D721Med (cell line): ENCODE measurements at places on chromosomes 11 and 22.
A peak's percentile ranks its signal among the peaks of the same experiment; 100 is the strongest.

- DNase-seq = peak; percentile 78
Observed at GRCh38 chr22:17773606-17774205, 563 bp downstream of the BID start.

DNA sequence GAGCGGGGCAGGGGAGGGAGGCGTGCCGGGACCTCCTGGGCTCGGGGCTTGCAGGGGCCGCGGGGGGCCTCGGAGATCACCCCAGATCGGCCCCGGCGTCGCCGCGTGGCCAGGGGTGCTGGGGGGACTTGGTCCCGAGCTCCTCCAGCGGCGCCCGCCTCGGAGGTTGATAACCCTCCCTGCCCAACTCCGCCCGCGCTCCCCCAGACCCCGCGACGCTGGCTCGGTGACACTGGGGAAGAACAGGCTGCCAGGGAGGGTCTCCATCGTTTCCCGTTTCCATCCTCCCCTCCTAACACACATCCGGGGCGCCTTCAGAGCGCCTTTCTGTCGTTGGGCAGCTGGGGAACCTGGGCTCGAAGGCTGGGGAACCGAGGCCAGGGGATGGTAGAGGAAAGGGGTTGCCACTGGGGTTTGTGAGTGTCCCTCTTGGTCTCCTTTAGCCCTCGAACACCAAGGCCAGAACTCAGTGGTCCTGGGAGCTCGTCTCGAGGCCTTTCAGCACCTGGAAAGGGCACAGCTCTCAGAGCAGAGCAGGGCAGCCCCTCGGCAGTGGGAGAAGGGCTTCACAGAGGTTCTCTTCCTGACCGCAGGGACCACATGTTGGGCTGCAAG is 431 bp downstream of the SLC37A2 start:
- no peak for DNase-seq

DNA sequence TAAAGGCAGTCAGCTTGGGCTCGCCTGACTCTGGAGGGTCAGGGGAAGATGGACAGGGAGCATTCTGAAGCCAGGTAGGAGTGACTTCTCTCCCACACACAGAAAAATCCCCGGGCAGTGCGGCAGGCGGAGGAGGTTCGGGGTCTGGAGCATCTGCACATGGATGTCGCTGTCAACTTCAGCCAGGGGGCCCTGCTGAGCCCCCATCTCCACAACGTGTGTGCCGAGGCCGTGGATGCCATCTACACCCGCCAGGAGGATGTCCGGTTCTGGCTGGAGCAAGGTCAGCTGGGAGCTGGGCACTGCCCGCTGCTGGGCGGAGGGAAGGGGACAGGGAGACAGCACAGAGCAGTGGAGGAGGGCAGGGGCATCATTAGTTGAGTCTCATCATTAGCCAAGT is 13.2 kb upstream of the POU2F3 start:
- no peak for DNase-seq

GRCh38 chr11:114713756-114714155 is 35.4 kb downstream of the NXPE2 start:
- no peak for DNase-seq

DNA sequence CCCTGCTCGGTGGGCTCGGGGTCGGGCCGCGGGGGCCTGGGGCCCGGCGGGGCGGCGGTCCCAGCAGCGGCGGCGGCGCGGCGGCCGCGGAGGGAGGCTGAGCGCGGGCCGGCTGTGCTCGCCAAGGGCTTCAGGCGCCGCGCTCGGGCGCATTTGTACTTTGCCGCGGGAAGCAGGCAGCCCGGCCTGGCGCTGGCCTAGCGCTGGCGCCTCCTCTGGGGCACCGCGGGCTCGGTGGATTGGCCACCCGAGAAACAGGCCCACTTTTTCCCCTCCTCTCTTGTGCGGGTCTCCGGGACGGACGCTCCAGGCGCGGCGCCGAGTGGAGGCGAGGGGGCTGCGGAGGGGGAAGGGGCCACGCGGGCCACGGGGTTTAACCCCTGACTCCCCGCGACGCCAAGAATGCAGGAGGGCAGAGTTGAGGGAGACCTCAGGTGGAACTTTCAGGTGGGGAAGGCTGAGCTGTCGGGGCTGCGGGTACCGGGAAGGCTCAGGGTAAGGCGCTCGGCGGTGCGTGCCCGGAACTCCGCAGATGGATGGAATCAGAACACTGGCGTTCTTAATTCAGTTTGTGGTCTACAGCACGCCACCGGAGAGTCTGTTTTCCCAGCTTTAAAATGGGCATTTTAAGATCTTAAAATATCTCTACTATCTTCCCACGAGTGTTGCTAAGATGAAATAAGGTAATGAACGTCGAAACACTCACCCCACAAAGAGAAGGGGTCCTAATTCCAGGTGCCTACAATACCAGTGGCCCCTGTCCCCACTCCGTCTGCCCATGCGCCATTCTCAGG is at the start of gene CHRDL2:
Gene CHRDL2 (minus strand): TSS at position 126 of the 794 bp plus-strand sequence. CDS start 538 bp downstream, outside the sequence.
- no peak for DNase-seq

GRCh38 chr11:15863411-15863810 is 492.9 kb downstream of the SOX6 start:
- no peak for DNase-seq

- DNase-seq = no peak
Observed at GRCh38 chr11:28223994-28224393, 115.8 kb downstream of the METTL15 start.

DNA sequence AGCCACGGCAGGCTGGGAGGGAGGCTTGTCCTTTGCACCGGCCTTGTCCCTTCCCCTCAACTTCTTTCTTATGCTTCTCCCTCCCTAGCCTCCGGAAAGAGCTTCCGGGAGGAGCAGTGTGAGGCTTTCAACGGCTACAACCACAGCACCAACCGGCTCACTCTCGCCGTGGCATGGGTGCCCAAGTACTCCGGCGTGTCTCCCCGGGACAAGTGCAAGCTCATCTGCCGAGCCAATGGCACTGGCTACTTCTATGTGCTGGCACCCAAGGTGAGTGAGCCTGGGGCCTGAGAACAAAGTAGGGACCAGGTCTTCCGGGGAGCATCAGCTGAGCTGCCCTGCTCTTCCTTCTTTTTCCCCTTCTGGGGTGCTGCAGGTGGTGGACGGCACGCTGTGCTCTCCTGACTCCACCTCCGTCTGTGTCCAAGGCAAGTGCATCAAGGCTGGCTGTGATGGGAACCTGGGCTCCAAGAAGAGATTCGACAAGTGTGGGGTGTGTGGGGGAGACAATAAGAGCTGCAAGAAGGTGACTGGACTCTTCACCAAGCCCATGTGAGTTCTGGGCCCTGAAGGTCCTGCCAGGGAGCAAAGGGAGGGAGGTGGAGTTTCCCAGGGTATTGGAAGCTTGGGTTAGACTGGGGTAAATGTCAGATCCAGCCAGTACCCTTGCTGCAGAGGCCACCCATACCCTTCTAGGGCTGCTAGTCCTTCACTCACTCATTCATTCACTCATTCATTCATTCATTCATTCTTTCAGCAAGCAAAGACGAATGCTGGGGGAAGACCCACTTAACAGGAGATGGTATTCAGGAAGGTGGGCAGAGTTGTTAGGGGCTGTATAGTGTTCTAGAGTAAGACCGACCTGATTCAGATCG is 22.6 kb downstream of the ADAMTS15 start:
- DNase-seq = no peak

DNA sequence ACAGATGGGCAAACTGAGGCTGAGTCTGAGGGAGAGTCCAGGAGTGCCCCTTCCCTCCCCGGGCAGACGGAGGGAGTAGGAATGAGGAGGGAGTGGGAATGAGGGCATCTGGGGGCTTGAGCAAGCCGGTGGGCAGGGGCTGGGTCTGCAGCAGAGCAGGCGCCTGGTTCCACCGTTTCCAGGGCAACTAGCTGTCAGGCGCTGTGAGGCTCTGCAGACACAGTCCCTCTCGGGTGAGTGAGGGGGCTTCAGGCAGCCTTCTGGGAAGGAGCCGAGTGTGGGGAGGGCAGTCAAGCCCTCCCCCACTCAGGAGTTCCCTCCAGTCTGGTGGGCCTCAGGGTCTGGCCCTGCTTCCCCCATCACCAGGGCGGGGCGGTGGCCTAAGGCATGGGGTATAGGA is 19.0 kb downstream of the TMEM258 start:
- no peak for DNase-seq

DNA sequence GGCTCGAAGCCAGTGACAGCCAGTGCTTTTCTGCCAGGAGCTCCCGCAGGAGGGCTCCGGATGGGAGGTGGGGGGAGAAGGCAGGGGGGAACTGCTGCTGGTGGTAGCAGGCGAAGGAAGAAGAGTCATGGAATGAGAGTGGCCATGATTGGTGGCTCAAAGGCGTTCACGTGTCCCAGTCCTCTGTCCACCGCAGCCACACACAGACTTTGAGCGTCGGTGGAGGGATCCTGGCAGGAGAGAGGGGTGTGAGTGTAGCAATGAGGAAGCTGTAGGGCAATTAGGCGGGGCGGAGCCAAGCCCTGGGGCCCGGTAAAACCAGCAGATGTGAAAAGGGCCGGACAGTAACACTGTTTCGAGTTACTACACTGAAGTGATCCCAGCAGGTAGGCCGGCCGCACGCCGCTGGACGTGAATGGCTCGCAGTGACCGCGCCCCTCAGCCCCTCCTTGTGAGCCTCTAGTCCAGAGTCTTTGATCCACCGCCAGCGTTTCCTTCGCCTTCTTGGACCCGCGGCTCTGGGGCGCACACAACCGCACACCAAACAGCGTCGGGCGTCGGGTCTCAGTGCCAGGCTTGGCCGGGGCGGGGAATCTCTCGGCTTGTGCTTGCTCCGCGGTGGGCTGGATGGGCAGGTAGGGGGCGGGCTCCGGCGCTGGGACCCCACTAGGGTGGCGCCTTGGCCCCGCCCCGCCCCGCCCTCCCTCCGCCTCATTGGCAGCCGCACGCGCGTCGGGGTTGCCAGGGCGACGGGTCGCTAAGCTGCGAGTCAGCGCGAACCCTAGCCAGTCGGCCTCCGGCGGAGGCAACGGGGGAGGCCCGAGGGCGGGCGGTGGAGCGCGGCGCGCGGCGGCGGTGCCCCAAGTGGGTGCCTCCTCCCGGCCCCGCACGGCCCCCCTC is at the start of gene LRRC10B:
Gene LRRC10B (plus strand): TSS at position 788 of the 900 bp plus-strand sequence. CDS start 250 bp downstream, outside the sequence.
- DNase-seq = peak; percentile 89

DNA sequence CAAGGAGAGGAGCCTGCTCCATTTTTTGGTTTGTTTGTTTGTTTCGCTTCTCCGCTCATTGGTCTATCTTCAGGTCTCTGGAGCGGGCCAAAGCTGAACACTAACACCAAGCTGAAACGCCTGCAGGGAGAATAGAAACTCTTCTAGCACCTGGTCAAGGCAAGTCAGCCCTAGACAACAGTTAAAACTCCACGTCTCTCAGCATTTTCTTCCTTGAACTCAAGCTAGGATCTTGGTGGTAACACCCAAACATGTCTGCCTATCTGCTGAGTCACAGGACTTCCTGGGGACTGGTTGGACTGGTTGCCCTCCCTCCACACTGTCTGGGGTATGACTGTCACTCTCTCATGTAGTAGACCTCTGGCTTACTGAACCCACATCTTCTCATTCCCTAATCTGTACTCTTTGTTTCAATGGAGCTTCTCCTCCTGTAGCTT is 23.9 kb upstream of the RBFOX2 start:
- DNase-seq = no peak

GRCh38 chr11:122937983-122938382 is 43.7 kb downstream of the BSX start:
- DNase-seq = no peak

DNA sequence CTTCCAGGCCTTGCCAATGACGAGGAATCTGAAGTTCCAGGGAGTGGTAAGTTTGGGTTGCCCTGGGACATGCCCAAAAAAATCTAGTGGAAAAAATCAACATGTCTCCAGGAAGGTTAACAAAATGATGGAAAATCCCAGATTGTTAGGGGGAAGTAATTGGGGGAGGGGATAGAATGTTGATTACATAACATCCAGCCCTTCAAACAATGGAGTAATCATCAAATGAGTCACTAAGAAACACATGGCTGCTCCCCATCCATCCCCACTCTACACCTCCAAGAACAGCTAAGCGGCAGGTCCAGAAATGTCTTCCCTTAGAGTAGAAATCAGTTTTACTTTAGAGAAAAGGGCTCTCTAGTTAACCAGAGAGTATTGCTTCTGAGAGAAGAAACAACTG is 94.9 kb downstream of the ETS1 start:
- no peak for DNase-seq

GRCh38 chr11:12163181-12163941 is 53.0 kb downstream of the MICAL2 start:
- no peak for DNase-seq

- DNase-seq = no peak
Observed at GRCh38 chr22:38251341-38251692, 21.5 kb downstream of the TMEM184B start.

GRCh38 chr11:120601536-120601935 is 90.0 kb downstream of the GRIK4 start:
- DNase-seq = no peak

GRCh38 chr11:133162227-133162626 is 370.1 kb downstream of the OPCML start:
- DNase-seq = no peak

GRCh38 chr11:116239247-116239646 is 533.5 kb downstream of the BUD13 start:
- no peak for DNase-seq

DNA sequence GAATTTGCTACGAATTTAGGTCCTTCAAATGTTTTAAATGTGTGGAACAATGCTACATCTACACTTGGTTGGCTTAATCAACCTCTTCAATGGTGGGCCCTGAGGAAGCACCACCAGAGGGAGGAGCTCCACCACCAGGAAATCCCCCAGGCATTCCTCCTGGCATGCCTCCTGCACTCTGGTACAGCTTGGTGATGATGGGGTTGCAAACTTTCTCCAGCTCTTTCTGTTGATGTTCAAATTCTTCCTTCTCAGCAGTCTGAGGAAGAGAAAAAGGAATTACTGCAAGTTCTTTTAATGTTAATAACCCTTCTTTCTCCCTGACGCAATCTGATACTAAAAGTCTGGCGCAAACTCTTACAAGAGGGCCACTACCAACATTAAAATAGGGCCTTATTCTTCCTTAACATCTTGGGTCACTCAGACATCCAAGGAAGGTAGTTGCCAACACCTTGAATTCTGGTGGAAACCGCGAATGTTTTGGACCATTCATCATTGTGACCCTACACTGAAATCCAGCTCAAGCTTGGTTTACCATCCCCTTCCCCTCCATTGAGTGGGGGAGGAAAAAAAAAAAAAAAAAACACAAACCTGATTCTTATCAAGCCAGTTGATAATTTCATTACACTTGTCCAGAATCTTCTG is 4.2 kb downstream of the HSPA8 start:
- no peak for DNase-seq

GRCh38 chr11:23490557-23491235 is 630.4 kb upstream of the CCDC179 start:
- DNase-seq = no peak

GRCh38 chr22:39087881-39088684 is 9.0 kb upstream of the APOBEC3H start:
- DNase-seq = no peak
